ENCODE measurements at places on chromosomes 2 and 18.
A peak's percentile ranks its signal among the peaks of the same experiment; 100 is the strongest.

DNA sequence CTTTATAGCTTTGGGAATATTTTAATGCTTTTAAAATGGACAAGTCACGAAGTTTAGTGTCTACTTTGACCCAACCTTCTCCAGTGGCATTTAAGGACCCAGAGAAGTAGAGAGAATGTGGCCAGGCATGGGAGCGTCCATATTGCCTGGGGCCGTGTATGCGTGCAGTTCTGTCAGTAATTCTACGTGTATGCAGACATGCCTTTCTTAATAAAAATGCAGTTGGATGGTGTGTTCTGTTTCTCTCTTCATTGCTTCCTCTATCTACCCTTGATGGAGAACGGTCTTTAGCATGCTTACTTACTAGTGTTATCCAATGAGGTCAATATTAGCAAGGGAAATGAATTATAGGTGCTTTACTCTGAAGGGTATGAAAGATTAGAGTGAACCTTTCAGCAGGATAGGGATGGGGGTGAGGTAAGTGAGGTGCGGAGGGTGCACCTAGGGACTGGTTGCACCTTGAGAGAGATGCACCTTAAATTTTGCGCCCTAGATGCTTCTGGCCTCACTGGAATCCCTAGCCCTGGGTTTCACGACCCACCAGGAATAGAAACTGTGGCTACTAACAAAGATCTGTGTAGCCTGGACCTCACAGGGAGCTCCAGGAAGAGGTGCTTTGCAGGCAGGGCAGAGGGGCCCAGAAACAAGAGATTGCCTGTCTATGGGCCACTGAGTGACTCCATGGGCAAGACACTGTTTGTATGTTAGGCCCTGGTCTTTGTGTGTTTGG is 194.3 kb downstream of the MYCN start:
- no peak for DNase-seq

- DNase-seq: no peak
These were observed 45.3 kb downstream of the CXCR4 start for GRCh38 chr2:136072621-136073020.

DNA sequence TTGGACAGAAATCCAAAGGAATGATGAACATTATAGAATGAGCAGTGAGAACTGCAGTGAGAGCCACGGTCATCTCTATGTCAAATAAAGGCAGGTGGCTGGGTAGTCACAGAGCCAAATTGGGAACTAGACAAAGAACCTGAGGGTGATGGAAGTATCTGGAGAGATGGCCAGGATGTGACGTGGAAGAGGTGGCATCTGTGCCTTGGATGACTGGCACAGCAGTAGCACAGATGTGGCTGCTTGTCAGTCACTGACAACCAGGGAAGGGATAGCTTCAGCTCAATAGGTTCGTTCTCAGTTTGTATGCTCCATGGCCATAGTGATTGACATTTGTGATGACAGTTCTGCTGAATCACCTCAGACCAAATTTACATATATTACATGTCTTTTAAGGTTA is 172.3 kb downstream of the PARD3B start:
- no peak for DNase-seq

DNA sequence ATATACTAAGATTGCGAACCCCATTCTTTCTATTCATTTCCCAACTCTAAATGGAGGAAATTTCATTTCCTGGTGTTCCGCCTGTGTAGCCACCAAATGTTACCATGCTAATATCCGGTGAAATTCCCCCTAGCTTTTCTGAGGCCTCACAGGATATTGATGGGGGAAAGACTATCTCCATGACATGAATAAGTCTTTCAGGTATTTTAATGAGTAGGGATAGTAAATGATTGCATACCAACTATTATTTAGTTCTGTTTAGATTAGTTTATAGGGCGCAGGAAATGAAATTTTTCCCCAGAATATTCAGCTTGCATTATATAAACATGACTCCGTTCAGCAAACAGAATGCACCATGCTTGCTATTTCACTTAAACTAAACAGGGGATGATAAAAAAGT is 55.4 kb downstream of the COL5A2 start:
- no peak for DNase-seq

GRCh38 chr18:61371111-61371510 is 37.9 kb downstream of the CDH20 start:
- no peak for DNase-seq

- DNase-seq: no peak
These were observed 29.1 kb downstream of the RTP5 start for GRCh38 chr2:241898463-241899270.

- no peak for DNase-seq
These were observed 402.8 kb downstream of the LRRTM4 start for GRCh38 chr2:77119333-77119732.

- no peak for DNase-seq
These were observed 218.8 kb downstream of the DYSF start for GRCh38 chr2:71671895-71672825.

DNA sequence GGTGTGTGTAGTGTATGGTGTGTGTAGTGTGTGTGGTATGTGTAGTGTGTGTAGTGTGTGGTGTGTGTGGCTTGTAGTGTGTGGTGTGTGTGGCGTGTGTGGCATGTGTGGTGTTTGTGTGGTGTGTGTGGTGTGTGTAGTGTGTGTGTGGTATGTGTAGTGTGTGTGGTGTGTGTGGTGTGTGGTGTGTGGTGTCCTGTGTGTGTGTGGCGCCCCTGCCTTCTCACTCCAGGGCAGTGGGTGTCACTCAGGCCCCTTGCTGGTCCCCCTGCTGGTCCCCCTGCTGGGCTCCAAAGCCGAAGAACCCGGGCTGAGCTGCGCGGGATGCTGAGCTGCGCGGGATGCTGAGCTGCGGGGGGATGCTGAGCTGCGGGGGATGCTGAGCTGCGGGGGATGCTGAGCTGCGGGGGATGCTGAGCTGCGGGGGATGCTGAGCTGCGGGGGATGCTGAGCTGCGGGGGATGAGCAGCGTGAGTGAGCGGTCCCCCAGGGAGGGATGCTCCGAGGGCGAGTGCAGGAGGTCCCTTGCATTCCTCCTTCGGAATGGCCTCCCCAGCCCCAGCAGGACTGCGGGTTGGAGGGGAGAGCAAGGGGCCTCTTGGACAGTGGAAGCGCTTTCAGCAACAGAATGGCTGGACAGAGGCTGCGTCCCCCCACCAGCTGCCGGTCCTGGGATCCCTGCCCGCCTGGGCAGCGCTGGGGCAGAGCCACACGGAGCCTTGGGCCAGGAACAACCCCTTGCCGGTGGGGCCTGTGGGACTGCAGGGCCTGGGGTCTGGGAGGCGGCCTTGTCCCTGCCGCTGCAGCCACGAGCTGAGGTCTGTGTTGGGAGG is 3.4 kb upstream of the RTP5 start:
- no peak for DNase-seq

DNA sequence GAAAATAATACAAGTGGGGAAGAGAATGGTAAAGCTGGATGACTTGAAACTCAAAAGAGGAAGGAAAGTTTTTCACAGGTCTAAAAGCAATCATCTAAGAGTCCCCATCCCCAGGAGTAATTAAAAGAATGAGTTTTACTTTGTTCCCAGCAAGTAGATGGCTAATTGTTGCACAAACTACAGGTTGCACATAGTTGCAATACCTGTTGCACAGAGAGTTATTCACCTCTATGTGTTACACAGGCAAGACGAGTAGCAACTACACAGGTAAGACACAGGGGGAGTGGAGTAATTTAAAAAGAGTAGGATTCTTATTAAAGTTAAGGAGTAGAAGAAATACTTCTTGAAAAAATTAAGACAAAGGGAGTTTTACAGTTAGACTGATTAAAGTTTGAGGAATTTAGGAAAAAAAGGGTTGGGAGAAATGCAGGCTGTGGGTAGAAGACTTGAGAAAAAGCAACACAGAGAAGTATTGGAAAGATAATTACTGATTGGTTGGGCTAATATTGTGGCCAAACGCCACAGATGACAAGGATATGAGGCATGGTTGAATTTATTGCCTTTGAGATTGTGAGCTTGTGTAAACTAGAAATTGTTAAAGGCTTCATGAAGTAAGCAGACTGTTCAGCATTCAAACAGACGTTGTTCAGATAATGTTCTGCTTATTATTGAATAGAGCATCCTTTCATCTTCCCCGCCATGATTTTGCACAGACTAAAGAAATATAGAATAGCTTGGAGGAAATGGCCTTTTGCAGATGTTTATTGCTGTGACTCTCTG is 699.3 kb downstream of the NR4A2 start:
- DNase-seq: no peak

- DNase-seq: no peak
These were observed 63.5 kb downstream of the HDAC4 start for GRCh38 chr2:239337122-239337876.

GRCh38 chr2:46695283-46695682 is 215.9 kb downstream of the TMEM247 start:
- DNase-seq: no peak

DNA sequence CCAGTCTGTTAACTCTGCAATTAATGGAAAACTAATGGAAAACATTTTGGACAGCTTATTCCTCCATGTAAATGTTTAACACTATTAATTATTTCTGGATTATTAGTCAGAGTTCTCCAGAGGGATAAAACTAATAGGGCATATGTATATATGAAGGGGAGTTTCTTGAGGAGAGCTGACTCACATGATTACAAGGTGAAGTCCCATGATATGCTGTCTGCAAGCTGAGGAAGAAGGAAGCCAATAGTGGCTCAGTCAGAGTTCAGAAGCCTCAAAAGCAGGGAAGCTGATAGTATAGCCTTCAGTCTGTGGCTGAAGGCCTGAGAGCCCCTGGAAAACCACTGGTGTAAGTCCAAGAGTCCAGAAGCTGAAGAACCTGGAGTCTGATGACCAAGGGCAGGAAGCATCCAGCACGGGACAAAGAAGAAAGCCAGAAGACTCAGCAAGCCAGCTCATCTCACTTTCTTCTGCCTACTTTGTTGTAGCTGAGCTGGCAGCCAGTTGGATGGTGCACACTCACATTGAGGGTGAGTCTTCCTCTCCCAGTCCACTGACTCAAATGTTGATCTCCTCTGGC is 136.0 kb downstream of the PTH2R start:
- no peak for DNase-seq

DNA sequence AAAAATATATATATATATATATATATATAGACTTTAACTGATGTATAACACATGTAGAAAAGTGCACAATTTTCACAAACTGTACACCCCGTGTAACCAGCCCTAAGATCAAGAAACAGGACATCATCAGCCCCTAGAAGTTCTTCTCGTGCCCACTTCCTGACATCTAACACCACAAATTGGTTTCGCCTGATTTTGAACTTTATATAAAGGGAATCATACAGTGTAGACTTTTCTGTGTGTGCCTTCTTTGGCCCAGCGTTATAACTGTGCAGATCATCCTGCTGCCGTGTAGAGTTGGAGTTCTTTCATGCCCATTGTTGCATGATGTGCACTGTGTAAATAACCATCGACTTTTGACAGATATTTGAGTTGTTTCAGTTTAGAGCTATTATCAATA is 41.0 kb downstream of the SMAD7 start:
- DNase-seq: no peak

GRCh38 chr2:239189711-239190131 is 211.1 kb downstream of the HDAC4 start:
- DNase-seq: no peak

- DNase-seq: no peak
These were observed 154.3 kb downstream of the UXS1 start for GRCh38 chr2:106039634-106040315.

DNA sequence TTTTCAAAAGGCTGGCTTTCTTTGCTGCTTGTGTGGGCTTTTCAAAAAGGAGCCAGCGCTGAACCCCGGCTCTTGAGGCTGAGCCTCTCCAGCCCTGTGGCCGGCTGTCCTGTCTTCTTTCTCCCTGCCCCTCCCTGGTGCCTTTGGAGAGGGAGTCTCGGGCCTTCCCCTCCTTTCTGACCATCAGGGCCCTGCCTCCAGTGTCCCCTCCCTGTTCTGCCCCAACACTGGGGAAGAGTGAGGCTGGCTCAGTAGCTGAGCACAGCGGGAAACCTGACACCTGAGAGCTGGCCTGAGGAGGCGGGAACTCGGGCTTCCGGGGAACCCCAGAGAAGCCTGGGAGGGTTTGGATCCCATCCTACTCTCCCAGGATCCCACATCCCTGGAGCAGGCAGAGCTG is 232.1 kb downstream of the LOXHD1 start:
- no peak for DNase-seq

GRCh38 chr2:231708773-231709635 is 679 bp downstream of the PTMA start:
- DNase-seq: peak; percentile 31

DNA sequence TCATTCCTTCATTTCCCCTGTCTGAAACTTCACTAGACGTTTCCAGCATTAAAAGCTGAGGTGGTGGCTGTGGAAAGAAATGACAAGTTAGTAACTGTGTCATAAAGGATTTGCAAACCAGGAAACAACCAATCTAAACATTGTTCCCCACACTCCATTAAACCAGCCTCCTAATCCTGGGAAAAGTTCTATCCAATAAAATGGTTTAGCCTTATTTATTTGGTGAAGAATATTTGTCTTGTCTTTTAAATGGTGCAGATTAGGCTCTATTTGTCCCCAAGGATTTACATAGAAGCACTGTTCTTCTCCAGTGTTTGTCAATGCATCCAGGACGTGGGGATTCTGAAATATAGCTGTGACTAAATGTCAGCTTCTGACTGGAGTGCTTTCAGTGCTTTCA is 10.5 kb upstream of the DPP4 start:
- DNase-seq: no peak

DNA sequence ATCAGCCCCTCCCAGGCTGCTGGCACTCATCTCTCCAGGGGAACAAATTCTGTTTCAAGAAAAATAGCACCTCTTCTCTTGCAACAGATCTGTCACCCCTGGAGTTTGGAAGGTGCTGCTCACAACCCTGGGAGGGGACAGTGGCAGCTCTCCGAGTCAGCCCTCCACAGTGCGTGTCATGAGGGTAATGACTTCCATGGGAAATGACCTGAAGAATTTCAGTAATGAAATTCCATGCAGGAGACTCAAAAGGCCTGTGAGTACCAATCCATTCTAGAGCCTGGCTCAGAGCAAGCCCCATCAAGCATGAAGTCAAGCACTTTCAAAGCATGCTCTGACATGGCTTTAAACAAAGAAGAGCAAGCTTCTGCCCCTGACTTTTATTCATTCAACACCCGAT is 276.3 kb upstream of the PARD3B start:
- DNase-seq: no peak

- no peak for DNase-seq
These were observed 1250.7 kb upstream of the FAM98A start for GRCh38 chr2:34849827-34850226.

GRCh38 chr2:228063558-228063957 is 117.9 kb downstream of the SPHKAP start:
- no peak for DNase-seq

Data from activated CD4-positive, alpha-beta T cell treated with anti-CD3 and anti-CD28 coated beads for 24 hours (primary cell).